Stimulated activated CD8-positive, alpha-beta memory T cell treated with anti-CD3 and anti-CD28 coated beads, Interleukin-15, amount 100 ng/mL, for 4 hours (primary cell): ENCODE measurements at places on chromosomes 11 and 22.

DNA sequence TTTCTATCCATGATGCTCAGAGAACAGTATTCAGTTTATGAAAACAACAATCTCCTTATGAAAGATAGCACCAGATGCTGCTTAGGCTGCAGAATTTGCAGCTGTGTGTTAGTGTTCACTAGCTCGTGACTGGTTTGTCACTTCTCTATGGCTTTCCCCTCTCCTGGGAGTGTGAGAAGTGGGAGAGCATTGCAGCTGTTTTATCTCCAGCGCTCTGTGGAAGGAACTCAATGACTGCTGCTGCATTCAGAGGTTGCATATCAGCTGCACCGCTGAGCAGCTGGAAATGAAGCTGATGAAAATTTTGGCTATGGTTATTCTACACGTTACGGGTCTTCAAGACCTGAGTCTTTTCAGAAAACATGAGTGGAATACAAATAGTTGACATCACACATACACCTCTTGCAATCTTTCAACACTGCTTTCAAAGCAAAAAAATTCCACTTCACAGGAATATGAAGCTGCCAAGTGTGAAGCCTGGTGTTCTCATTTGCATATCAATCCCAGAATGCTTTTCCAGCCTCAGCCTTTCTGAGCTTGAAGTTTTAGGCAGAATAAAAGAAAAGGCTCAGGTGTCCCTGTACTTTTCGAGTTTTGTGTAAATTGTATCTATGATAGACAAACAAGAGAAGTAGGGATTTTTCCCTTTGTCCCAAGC is 149.3 kb upstream of the DDI1 start:
- DNase-seq = no peak

GRCh38 chr11:81420668-81421250 is 1312.9 kb downstream of the FAM181B start:
- DNase-seq = no peak

- DNase-seq = no peak
Measured at GRCh38 chr22:22711532-22711913, 67.1 kb downstream of the GGTLC2 start.

- DNase-seq = no peak
Measured at GRCh38 chr11:65381716-65382032, 772 bp downstream of the SLC25A45 start.

GRCh38 chr11:125094731-125095130 is 16.7 kb downstream of the TMEM218 start:
- no peak for DNase-seq

DNA sequence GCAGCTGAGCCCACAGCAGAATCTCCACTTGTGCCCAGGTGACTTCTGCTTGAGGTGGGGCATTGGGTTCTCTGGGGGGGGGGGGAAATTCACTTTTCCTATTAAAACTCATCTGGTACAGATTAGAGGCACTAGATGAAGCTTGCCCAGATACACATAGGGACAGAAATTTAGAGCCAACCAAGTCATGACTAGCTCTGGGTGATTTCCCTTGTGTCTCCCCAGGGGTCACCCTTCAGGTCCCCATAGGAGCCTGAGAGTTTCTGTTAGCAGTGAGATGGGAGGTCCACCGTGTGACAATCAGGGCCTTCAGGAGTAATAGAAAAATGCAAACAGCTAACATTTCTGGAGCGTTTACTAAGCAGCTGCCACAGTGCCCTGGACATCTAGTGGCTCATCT is 77.0 kb downstream of the NAT10 start:
- DNase-seq = no peak

DNA sequence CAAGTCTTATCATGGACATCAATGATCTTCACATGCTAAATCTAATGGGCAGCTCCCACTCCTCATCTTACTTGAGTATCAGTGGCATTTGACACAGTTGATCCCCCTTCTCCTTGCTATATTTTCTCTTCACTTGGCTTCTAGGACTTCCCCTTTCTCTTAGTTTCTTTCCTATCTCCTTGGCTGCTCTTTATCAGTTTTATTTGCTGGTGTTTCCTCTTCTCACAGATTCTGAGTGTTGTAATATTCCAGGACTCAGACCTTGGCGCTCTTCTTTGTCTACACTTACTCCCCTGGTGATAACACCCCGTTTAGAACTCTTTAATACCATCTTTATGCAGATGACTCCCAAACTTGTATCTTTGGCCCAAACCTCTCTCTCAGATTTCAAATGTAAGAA is 33.9 kb upstream of the RASSF10 start:
- no peak for DNase-seq

- DNase-seq = no peak
Measured at GRCh38 chr22:46122980-46123693, 27.2 kb upstream of the PPARA start.

- DNase-seq = no peak
Measured at GRCh38 chr11:81787584-81788049, 946.0 kb downstream of the FAM181B start.

DNA sequence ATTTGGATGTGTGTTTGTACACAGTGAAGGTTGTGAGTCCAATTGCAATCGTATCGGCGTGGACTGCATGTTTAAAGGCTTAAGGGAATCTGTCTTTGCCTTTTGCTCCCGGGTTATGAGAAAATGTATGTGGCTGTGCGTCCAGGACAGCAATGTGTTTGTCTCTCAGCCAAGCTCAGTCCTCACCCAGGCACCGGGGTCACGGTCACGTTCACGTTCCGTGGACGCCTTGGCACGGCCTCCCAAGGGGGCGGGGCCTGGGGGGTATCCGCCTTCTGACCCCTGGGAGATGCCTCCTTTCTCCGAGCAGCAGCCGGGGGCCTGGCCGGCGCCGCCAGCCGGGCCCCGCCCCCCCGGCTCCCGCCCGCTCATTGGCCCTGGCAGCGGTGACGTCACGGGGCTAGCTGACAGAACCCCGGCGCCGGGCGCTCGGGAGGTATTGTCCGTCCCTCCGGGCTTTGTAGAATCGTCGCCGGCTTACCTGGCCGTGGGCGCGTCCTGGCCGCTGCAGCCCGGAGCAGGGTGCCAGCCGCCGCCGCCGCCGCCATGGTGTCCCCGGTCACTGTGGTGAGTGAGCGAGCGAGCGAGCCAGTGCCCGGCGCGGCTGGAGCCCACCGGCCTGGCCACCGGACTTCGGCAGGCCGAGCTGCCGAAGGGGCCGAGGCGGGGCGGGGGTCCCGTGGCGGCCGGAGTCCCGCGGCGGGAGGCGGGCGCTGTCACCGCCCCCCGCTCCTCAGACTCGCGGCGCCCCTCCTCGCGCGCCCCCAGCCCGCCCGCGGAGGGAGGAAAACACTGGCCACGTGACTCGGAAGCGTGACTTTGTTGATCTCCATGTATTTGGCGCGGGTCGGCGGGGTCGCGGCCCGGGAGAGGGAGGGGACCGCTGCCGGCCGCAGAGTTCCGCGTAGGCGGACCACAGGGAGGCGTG is at the start of gene TMEM86A:
TMEM86A (plus strand) TSS at position 439 of the 928 bp plus-strand sequence; CDS start at position 547, 108 bp downstream.
- peak; percentile 81 for DNase-seq

GRCh38 chr11:22703040-22703439 is 36.6 kb downstream of the GAS2 start:
- DNase-seq = no peak

DNA sequence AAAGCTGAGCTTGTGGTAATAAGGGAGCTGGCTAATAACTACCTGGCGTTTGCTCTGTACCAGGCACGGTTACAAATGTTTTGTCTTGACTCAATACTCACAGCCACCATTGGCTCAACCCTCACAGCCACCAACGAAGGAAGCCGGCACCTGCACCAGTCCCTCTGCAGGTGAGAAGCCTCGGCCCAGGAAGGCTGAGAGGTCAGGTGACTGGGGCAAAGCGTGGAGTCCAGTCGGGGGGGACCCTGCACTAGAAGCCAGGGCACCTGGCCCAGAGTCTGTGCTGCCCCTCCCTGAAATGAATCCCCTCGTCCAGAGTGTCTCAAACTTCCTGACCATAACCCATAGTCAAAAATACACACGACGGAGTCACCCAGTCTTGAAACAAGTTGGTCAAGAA is 90.1 kb downstream of the PHF21B start:
- DNase-seq = no peak

DNA sequence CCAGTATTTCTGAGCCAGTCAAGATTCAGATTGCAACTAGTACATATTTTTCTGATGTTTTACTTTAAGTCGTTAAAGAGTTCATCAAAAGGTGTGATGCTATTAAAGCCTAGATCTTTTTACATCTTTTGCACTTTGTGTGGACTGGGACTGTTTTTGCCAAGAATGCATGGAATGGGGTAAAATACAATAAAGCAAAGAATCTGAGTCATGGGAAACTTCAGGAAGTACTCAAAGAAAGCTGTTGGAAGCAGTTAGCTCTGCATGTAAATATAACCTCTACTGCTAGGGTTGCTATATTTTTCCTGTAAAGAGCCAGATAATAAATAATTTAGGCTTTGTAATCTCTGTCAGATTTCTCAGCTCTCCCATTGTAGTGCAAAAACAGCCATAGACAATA is 20.9 kb downstream of the ATXN10 start:
- no peak for DNase-seq

- no peak for DNase-seq
Measured at GRCh38 chr11:80282643-80283042, 841.8 kb upstream of the TENM4 start.

DNA sequence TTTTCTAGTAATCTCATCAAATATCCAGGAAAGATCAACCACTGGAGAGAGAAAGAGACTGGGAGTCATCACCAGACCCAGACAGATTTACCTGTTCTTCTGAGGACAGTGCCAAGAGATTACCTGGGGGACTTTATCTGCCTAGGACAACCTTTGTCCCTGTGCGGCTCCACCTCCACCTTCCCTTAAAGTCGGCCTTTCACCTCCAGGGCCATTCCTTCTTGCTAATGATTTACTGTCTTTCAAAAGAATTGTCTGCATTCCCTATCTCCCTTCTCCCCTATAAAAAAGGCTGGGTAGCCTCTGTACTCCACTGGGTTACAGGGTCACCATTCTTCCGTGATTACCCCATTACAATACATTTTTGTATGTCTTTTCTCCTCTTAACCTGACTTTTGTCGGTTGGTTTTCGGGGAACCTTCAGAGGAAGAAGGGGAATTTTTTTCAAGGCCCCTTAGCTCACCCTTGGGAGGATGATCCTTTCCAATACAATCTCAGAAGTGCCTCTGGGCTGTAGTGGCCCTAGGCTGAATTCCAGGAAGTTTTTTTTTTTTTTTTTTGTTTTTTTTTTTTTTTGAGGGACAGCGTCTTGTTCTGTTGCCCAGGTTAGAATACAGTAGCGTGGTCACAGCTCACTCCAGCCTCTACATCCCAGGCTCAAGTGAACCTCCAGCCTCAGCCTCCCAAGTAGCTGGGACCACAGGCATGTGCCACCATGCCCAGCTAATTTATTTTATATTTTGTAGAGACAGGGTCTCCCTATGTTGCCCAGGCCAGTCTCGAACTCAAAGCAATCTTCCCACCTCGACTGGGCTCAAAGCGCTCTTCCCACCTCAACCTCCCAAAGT is 1.5 kb upstream of the HMOX1 start:
- no peak for DNase-seq

DNA sequence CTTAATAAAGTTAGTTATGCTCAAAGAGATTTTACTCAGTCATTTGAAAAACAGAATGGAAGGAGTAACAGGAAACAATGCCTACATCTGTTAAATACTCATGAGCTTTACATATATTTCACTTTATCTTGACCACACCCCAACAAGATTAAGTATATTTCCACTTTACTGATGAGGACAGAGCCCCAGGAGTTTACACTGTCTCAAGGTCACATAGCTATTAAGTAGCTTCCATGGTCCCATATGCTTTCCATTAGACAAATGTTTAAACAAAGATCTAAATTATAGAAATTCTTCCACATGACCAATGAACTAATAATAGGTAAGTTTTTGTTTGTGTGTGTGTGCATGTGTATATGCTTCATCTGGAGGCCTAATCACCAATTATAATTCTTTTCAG is 30.2 kb downstream of the MRTFA start:
- no peak for DNase-seq

GRCh38 chr11:109547356-109548027 is 125.5 kb downstream of the C11orf87 start:
- no peak for DNase-seq

DNA sequence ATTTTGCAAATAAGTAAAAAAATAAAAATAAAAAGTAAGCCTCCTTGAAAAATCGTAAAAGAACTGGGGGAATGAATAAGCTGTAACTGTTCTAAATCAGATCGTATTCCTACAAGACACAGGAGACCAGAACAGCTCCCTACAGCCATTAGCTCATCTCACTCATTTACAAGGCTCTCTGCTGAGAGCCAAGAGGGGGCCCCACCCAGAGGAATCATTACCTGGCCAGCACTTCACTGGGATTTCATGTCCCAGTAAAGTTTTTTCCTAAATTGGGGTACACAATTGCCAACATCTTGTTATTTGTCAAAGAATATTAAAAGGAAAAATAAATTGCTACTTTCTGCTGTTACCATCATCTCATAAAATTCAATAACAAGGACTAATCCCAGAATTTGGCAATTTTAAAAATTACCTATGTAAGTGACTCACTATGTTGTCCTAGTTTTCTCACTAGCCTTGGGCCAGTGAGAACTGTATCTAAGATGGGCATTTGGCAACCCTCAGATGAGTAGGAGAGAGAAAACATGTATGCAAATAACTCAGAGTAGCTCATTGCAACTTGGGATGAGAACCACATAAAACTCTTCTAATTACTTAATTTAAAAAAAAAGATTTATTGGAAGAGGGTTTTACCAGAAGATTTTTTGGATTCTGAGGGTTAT is 18.4 kb upstream of the SMTN start:
- no peak for DNase-seq

- DNase-seq = no peak
Measured at GRCh38 chr11:3224401-3225057, 5.9 kb upstream of the MRGPRG start.

GRCh38 chr22:39997939-39998726 is 3.4 kb downstream of the FAM83F start:
- DNase-seq = no peak

GRCh38 chr11:126978911-126979310 is 21.7 kb downstream of the KIRREL3 start:
- no peak for DNase-seq

DNA sequence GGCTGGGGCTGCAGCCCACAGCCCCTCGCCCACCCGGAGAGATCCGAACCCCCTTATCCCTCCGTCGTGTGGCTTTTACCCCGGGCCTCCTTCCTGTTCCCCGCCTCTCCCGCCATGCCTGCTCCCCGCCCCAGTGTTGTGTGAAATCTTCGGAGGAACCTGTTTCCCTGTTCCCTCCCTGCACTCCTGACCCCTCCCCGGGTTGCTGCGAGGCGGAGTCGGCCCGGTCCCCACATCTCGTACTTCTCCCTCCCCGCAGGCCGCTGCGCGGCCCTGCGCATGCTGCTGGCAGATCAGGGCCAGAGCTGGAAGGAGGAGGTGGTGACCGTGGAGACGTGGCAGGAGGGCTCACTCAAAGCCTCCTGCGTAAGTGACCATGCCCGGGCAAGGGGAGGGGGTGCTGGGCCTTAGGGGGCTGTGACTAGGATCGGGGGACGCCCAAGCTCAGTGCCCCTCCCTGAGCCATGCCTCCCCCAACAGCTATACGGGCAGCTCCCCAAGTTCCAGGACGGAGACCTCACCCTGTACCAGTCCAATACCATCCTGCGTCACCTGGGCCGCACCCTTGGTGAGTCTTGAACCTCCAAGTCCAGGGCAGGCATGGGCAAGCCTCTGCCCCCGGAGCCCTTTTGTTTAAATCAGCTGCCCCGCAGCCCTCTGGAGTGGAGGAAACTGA is 731 bp downstream of the GSTP1 start:
- no peak for DNase-seq
